ENCODE measurements at places on chromosomes 6 and 20.
A peak's percentile ranks its signal among the peaks of the same experiment; 100 is the strongest.

GRCh38 chr6:148471624-148472159 lies 129.1 kb downstream of the SASH1 start:
- DNase-seq, result no peak

DNA sequence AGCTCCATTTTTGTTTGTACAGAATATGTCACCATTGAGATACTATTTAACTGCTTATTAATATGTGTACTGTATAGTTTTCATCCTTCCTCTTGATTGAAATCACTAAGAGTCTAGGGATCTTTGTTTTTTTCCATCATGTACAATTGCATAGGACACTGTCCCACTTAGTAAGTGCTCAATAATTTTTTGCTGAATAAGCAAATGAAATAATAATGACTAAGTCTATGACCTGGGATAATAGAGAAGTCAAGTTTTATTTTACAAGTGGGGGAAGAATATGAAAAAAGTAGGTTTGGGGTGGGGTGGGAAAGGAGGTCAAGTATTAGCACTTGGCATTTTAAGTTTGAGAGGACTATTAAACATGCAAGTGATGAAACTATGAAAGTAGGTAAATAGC lies 4.5 kb upstream of the EYS start:
- DNase-seq, result no peak

DNA sequence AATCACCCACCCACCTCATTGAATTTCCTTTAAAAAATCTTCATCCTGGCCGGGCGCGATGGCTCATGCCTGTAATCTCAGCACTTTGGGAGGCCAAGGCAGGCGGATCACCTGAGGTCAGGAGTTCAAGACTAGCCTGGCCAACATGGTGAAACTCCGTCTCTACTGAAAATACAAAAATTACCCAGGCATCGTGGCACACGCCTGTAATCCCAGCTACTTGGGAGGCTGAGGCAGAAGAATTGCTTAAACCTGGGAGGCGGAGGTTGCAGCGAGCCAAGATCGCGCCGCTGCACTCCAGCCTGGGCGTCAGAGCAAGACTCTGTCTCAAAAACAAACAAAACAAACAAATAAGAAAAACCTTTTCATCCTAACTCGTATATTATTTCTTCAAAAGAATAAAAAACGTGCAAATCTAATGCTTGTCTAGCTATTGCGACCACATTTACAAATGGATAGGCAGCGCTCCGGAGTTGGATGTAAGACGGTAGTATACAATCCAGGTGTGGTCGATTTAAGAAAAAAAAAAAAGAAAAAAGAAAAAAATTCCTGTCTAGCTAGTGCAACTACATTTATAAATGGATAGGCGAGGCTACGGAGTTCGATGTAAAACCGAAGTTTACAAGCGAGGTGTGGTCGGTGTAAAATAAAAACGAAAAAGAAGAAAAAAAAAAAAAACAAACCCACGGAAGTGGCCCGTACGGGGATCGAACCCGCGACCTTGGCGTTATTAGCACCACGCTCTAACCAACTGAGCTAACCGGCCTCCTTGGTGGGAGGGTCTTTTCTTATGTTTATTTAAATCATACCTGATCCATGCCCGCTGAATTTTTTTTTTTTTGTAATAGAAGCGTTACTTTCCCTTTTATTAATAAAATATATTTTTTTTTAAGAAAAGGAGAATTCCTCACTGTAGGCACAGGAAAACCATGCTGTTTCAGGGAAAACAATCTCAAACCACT lies 70.7 kb upstream of the PRSS16 start:
- peak; percentile 49 for DNase-seq

- DNase-seq, result no peak
These were observed 102.6 kb downstream of the ATP9A start for GRCh38 chr20:51665543-51666118.

DNA sequence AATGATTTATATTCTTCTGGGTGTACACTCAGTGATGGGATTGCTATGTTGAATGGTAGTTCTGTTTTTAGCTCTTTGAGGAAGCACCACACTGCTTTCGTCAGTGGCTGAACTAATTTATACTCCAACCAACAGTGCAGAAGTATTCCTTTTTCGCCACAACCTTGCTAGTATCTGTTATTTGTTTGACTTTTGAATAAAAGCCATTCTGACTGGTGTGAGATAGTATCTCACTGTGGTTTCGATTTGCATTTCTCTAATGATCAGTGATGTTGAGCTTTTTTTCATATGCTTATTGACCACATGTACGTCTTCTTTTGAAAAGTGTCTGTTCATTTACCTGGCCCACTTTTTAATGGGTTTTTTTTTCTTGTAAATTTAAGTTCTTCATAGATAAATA lies 583.8 kb upstream of the ARID1B start:
- no peak for DNase-seq

GRCh38 chr6:126217497-126217896 lies 122.4 kb upstream of the CENPW start:
- no peak for DNase-seq

DNA sequence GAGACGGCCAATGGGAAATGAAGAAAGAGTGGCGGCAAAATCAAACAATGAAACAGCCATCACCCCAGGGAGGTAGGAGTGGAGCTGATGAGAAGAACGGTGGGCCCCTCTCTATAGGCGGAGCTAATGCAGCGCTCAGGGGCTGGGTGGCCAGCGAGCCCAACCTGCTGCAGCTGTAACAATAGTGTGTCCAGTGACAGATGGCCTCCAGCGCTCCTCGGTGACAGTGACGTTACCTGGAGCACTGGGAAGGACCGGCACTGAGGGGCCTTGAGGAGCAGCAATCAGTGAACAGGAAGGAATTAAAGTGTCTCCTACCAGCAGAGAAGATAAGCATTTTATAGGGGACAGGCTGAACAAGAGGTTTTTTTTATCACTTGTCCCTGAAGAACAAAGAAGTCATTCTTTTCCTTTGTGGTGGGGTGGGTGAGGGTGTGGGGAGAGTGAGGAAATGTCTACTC lies 81.6 kb downstream of the FOXA2 start:
- DNase-seq, result peak; percentile 80

DNA sequence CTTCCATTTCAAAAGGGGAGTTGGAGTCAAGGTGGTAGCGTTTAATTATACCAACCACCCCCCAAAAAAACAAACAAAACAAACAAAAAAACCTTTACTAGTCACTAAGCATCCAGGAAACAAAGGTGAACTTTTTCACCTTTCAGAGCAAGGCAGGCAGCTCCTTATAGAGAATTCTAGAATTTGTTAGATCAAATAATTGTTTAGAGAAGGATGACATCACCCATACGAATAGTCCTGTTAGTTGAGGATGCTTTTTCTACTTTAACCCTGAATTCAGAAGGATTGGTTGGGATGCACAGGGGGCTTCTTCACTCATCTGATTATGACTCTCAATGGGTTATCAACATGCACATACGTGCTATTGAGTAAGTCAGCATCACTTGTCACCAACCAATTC lies 44.3 kb downstream of the GNAS start:
- DNase-seq, result no peak

DNA sequence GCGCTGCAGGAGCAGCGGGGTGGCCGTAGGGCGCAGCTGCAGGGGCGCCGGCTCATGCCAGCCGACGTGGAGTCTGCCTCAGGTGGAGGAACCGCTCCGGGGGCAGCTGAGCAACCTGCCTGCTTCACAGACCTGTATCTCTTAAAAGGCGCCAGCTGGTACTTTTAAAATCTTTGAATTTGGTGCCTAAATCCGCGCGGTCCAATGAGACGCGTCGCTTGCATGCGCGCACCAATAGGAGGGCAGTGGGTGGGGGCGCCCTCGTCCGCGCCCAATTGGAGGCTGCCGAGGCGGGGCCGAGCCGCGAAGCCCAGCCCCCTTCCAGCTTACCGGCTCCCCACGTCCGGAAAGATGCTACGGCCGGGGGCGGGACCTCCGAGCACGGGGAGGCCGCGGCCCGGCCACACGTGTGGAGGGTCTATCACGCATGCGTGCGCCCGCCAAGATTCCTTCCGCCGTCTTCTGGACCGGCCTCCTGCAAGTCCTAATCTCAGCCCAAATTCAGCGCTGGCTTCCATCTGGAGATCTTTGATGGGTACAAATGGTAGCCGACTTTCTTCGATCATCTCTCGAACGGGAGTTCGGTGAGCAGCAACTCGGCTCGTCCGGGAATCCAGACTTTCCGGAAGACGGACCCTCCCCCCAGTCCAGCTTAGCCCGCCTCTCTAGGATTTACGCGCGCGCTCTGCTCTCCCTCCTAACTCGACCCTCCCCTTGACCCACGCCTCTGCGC lies at the start of gene FBXO5:
FBXO5 (minus strand) TSS at position 138 of the 733 bp plus-strand sequence; CDS start at position 56, 82 bp downstream.
- peak; percentile 98 for DNase-seq

DNA sequence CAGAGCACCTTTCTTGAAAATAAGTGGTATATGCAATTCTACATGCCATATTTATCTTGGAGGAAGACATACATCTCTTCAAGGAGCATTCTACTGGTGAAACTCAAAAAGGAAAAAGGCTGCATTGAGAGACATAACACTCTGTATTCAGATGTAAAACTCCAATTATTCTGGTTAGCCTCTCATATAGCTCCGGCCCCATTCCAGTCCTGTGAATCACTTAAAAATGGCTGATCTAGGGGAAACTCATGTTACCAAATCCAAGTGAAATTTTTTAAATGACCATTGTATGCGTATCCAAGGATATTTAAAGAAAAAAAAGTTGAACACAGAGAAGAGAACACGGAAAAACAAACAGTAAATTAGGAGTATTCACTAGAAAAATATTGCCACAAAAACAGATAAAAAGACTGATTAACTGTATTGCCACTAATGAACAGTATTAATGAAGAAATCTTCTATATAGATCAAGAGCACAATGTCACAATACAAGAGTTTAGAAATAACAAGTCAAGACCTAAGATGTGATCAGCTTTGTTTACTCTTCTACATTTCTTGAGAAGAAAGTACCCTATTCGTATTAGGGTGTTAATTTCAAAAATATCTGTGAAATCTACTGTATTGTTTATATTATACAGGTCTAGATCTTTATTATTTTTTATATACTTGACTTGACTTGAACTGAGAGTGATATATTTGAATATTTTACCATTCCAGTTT lies 124.5 kb upstream of the GJE1 start:
- no peak for DNase-seq

GRCh38 chr6:3751077-3751729 lies at the start of gene PXDC1:
PXDC1 (minus strand) TSS chr6:3751713; CDS start chr6:3751531, 182 bp downstream.
- peak; percentile 77 for DNase-seq

DNA sequence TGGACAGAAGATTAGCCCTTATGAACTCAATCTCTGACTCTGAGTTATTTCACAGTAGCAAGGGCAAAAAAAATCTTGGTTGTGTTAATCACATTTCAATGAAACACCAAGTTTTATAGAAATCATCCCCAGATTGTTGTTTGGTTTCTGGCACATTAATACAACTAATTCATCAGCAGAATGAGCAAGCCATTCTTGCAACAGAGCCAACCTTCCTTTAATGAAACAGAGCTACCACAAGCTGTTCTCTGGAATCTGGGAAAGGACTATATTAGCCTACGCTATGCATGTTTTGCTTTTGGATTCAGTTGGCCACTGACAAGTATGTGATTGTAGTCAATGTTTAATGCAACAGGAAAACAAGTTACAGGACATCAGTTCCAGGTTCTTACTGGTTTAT lies 13.8 kb upstream of the POPDC3 start:
- DNase-seq, result no peak

DNA sequence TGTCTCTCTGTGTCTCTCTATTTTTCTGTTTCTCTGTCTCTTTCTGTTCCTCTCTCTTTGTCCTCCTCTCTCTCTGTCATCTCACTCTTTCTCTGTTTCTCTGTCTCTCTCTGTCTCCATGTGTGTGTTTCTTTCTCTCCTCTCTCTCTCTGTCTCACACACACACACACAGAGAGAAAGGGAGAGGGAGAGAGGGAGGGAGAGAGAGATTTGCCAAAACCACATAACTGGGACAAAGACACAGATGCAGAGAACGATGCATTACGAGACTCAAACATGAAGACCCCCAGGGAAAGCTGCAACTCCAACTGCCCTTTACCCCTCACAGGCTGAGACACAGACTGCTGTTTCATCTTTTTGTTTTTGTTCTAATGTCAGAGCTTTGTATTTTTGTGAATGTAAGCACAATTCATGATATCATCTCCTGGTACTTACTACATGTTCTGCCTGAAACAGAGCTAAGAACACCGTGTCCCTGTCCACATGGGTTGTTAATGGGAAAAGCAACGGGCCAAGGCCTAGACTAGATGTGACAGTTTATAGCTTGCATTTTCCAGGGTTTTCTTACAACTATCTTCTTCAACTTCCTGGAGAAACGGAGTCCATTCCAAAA lies 177.1 kb upstream of the ARID1B start:
- DNase-seq, result no peak

GRCh38 chr6:137175868-137176245 lies 2.4 kb upstream of the IL22RA2 start:
- DNase-seq, result no peak

DNA sequence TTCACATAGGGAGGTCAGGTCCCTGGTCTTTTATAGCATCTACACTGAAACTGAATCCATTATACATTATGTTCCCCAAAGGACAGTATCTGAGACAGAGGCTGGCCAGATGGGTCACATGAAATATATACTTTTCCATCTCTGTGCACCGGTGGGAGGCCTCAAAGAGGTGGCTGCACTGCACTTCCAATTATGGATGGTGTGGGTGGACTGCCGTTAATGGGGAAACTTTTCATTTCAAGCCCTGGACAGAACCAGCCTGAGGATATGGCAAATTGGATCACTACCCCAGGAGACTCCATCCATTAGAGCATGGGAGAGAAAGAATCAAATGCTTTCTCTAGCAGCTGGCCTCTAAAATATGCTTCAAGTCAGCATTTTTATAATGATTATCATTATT lies 280.5 kb upstream of the OPRM1 start:
- no peak for DNase-seq

DNA sequence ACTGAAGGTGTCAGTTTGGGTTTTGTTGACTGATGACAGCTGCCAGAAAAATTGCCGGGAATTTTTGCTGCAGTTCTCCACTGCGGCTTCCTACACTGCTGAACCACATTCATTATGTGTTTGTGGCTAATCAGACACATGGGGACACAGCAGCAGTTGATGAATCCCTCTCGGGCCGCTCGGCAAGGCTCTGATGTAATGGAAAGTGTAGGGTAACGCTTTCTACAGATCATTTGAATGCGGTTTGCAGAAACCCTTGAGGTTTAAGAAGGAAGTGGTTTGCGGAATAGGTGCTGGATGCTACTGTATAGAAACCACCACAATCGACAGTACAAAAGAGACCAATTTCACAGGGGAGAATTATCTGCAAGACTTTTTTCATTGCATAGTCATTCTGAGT lies 138.7 kb upstream of the SASH1 start:
- DNase-seq, result peak; percentile 36

- DNase-seq, result no peak
These were observed 2.7 kb upstream of the COL9A3 start for GRCh38 chr20:62814060-62814708.

- no peak for DNase-seq
These were observed 46.8 kb upstream of the SH3BGRL2 start for GRCh38 chr6:79584332-79584731.

- DNase-seq, result peak; percentile 38
These were observed 1.7 kb downstream of the ASXL1 start for GRCh38 chr20:32359633-32360332.

- DNase-seq, result no peak
These were observed 25.9 kb upstream of the GTSF1L start for GRCh38 chr20:43752561-43753301.
